ENCODE measurements at places on chromosomes 11 and 22. TPM values are rescaled to one million over a fixed set of nuclear protein-coding genes. Genes with fewer than 3 reads are reported as not detected.

The OR4C46 gene
- total RNA-seq, result not detected

The USH1C gene
- total RNA-seq, result 0.72 TPM

The OR52A1 gene
- not detected for total RNA-seq

DNA sequence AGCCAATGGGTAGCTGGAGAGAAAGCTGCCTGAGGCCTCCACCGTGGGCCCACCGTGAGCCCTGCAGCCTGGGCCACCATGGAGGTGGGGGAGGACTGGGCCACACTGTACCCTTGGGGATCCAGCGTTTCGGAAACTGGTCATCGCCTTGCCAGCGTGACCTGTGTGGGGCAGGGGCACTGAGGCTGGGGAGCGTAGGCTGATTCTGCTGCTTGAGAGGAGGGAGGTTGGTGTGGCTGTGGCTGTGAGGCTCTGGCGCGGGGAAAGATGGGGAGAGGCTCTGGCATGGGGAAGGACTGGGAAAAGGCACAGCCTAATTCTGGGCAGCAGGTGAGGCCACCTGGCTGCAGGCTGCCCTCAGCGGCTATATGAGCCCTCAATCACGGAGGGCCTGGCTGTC, 12.6 kb upstream of the TTLL12 start:
- peak; percentile 61 for DNase-seq

DNA sequence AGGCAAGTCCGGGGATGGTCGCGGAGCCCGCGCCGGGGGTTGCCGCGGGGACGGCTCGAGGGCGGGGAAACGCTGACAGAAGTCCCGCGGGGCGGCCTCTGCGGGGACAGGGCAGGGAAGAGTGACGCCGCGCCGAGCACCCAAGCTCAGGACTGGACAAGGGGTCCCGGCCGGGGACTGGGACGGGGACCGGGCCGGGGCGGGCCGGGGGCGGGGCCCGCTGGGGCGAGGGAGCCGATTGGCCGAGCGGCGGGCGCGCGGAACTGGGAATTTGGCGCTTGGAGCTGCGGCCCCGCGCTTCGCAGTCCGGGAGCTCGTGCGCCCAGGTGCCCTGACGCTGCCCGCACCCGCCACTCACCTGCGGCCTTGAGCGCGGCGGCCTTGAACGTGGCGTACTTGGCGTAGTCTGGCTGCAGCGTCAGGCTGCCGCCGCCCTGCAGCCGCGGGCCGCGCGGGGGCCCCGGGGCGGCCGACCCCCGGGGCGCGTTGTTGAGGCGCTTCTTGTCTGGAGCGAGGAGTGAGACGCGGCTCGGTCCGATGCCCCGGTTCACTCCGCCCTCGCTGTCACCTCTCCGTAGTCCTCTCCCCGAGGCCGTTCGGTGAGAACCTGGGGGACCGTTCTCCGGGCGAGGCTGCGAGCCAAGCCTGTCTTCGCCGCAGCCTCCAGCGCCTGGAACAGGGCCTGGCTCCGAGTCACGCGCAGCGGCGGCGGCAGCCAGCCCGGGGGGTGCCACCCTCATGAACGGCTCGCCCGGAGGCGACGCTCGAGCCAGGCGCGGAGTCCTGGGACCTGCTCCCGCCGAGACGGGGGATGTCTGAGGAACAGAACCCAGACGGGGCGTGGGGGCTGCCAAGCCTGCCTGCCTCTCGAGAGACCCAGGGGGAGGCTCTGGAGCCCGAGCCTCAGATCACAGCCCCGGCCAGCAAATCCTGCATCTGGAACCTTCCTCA, 4.5 kb downstream of the SHISA8 start:
- no peak for DNase-seq

DNA sequence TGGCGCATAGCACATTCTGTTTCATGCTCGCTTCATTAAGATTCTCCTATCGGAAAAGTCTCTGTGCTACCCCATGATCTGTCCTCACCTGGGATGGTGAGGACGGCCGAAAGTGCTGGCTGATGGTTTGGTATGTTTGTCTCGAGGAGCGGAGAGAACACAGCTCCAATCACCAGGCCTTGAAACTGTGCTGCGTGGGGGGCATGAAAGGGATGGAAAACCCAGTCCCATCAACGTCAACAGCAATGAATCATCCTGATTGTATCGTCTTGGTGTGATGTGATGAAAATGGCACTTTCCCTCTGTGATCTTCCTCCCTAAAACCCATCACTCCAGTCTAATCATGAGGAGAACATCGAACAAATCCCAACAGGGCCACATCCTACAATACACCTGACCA, 8.4 kb downstream of the FXYD6 start:
- no peak for DNase-seq

DNA sequence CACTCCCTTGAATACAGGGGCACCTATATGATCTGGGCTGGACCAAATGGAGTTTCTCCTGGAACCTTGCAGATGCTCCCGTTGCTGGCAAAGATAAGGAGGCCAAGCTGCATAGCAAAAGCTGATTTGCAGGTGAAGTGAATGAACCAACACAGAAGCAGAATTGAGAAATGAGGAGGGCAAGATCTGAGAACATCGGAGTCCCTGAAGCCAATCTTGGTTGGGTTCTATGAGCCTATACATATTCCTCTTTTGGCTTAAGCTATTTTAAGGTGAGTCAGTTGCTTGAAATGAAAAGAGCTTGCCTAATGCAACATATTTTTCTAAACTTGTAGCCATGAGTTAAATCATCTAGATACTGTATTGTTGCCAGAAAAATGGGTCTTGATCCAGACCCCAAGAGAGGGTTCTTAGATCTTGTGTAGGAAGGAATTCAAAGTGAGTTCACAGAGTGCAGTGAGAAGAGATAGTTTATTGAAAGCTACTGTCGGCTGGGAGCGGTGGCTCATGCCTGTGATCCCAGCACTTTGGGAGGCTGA, 23.5 kb downstream of the WEE1 start:
- DNase-seq, result no peak

DNA sequence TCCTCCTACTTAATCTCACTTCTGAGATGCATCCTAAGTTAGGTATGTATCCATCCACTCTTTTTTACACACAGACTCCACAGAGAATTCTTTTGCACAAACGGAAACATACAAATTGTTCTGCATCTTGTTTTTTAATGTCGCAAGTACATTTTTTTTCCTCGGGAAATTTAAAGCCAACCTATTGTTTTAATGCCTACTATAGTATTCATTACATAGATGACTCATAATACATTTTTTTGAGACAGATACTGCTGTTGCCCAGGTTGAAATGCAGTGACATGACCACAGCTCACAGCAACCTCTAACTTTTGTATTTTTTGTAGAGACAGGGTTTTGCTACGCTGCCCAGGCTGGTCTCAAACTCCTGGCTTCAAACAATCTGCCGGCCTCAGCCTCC, 90.8 kb upstream of the TMEM45B start:
- DNase-seq, result no peak

- no peak for DNase-seq
These were observed 158.4 kb upstream of the NARS2 start for GRCh38 chr11:78733031-78733430.

DNA sequence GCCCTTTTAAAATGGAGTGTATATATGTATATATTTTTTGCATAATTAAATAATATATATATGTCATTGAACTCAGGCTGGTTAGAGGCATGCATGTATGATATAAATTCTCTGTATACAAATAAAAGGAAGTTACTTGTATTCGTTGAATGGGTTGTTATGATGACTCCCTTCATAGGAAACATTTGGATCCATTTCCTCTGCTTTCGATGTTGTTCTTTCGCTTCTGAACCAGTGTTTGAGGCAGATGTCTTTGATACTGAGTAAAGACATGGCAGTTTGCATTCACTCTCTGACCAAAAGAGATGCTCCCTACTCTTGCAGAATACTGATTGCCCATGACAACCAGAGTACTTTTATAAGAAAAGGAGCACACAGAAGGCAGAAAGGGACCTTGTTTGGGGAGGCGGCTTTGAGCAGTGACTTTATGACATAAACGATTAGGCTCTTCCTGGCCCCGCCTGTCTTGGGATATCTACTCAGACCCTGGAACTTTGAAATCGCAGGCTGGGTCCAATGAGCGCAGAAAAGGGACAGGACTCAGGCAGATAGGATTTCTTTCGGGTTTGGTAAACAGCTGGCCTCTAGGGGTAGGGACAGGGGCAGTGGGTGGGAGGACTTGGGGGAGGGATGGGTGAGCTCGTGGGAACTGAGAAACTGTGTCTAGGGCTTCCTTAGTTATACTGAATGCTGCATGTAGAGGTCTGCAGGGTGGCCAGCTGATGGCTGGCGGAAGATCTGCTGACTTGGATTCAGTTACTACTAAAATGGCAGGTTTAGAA, 23.2 kb downstream of the TIMP3 start:
- no peak for DNase-seq

GRCh38 chr11:5937868-5938602, 4.0 kb upstream of the OR56A3 start:
- peak; percentile 65 for DNase-seq

GRCh38 chr22:42800451-42801251, 56.4 kb downstream of the ARFGAP3 start:
- DNase-seq, result no peak

Measured in chondrocyte (in vitro differentiated cells).